ENCODE measurements at places on chromosomes 11 and 22. TPM values are rescaled to one million over a fixed set of nuclear protein-coding genes. Genes with fewer than 3 reads are reported as not detected.

Gene PATE4
- not detected for total RNA-seq

Gene CBLIF
- total RNA-seq: not detected

- DNase-seq: no peak
These were observed 199.9 kb downstream of the FAM181B start for GRCh38 chr11:82533628-82534327.

Gene SELENOM
- total RNA-seq: 6.0 TPM

GRCh38 chr11:33257897-33258630, 883 bp downstream of the HIPK3 start:
- peak; percentile 85 for DNase-seq

Gene TRPM5
- not detected for total RNA-seq

Gene BTBD18
- not detected for total RNA-seq

DNA sequence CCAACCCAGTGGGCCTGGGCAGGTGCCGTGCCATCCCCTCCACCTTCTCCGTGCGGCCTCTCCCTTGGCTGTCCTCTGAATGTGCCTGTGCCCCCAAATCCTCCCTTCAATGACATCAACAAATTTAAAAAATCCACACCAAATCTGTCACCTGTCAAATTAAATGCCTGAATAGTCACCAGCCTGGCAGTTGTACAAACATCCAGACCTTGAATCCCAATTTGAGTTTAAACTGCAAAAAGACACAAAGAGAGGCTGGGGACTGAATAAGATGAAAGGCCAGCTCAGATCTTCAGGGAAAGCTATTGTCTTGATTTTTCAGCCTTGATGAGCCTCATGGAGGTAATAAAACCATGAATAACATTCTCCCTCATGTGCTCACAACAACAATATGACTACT, 194.7 kb downstream of the KIRREL3 start:
- DNase-seq: no peak

Gene CNIH2
- 1.2 TPM for total RNA-seq

- DNase-seq: no peak
These were observed 13.6 kb downstream of the KCNJ5 start for GRCh38 chr11:128904656-128905344.

GRCh38 chr11:134531327-134532130, 119.5 kb upstream of the B3GAT1 start:
- no peak for DNase-seq

Measured in natural killer cell treated with Interleukin-12 subunit alpha and Interleukin-12 subunit beta and Interleukin-15 and Interleukin-18, amount 100 ng/mL, for 72 hours (primary cell).